Ovary (tissue), 10 donors: ENCODE measurements at places on chromosomes 4 and X. TPM values are rescaled to one million over a fixed set of nuclear protein-coding genes. Genes with fewer than 3 reads are reported as not detected.

DNA sequence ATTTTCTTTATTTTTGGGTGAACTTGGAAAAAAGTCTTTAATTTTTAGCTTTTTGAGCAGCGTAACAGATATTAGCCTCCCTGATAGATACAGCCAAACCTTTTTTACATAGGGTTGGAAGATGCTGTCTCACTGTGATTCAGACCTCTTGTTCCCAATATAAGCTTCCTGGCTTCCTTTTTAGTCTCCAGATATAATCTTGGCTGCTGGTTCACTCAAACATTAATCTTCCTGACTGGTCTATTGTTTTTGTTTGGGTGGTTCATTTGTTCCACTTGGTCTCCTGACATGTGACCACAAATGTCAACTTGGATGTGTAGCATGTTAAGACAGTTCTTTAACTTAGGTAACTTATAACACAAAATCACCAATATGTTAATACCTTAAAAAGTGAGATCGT is 23.0 kb downstream of the RPA4 start:
- DNase-seq, result no peak

DNA sequence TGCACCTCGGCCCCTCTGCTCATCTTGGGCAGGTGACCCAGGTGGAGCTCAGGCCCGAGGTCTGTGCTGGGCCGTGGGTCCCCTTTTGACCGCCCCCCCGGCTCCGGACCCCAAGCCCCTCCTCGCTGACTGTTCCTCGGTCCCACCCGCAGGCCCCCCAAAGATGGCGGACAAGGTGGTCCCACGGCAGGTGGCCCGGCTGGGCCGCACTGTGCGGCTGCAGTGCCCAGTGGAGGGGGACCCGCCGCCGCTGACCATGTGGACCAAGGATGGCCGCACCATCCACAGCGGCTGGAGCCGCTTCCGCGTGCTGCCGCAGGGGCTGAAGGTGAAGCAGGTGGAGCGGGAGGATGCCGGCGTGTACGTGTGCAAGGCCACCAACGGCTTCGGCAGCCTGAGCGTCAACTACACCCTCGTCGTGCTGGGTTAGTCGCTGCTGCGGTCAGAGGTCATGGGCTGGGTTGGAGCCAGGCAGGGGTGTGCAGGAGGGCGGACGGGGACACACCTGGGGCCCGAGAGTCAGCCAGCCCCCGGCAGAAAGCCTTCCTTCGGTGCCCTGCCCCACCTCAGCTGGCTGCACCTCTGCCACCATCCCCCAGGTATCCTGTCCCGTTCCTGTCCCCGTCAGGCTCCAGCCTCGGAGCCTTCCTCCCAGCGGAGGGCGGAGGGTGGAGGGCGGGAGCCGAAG is 10.8 kb downstream of the FGFRL1 start:
- DNase-seq, result no peak

DNA sequence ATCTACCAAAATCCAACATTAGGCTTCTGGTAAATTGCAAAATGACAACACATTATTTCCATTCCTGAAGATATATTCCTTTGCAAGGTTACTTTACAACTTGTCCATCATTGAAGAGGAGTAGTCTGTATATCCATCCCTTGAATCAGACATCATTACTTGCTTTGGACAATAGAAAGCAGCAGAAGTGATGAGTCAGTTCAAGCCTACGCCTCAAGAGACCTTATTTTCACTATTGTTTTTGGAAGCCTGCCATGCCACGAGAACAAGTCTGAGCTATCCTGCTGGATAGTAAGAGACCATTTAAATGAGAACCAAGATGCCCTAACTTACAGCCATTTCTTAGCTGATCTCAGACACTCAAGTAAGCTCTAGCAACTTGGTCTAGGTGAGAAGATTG is 246.0 kb upstream of the HHIP start:
- no peak for DNase-seq

- no peak for DNase-seq
Observed at GRCh38 chrX:149039057-149039456, 466.0 kb downstream of the IDS start.

DNA sequence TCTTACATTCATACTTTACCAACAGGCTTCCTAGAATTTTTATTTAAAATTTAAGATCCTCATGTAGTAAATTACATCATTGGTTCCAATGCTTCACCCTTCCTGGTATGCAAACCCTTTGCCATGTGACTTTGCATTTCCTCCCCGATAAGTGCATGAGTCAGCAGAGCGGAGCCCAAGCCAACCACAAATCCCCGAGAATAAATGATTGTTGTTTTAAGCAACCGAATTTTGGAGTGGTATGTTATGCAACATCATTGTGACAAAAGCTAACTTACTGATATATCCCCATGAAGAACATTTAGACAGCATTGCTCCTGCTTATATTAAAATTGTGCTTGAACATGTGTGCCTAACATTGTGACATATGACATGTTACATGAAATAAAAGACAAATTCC is 199.4 kb upstream of the DDX53 start:
- DNase-seq, result no peak

ZNF711 gene
- 6.7 TPM for total RNA-seq

VCX3B gene
- not detected for total RNA-seq

PPEF2 gene
- total RNA-seq, result not detected

MAOB gene
- 132 TPM for total RNA-seq

NLGN3 gene
- total RNA-seq, result 7.0 TPM

DNA sequence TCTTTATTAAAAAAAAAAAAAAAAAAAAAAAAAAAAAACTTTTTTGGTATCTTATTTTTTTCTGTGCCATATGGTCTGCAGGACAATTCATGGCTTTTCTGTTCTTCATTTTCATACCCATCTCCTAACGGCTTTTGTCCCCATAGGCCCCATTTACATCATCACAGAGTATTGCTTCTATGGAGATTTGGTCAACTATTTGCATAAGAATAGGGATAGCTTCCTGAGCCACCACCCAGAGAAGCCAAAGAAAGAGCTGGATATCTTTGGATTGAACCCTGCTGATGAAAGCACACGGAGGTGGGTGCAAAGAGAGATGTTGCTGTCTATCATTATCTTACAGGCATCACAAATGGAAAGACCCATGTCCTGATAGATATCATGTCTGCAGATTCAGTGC is 49.1 kb downstream of the PDGFRA start:
- no peak for DNase-seq

NAP1L3 gene
- 5.6 TPM for total RNA-seq

GRCh38 chr4:41039317-41039716 is 175.0 kb downstream of the APBB2 start:
- no peak for DNase-seq

DNA sequence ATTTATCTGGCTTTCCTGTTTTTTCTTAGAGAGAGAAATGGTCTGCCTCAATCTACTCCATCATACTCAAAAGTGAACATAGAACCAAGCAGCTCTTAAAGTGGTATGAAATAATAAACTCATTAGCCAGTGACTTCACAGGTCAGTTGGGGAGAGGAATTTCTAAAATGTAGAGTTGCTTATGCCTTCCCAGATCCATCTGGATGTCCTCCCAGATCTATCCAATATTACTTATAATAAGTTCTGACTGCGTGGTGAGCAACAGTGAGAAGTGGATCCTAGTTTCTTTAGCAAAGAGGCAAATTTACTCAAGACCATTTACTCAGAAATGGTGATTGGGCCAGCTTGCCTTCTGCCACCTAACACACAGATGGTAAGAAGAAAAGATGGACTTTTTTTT is 748.0 kb downstream of the PCDH18 start:
- no peak for DNase-seq

CCNA2 gene
- total RNA-seq, result 0.65 TPM

DNA sequence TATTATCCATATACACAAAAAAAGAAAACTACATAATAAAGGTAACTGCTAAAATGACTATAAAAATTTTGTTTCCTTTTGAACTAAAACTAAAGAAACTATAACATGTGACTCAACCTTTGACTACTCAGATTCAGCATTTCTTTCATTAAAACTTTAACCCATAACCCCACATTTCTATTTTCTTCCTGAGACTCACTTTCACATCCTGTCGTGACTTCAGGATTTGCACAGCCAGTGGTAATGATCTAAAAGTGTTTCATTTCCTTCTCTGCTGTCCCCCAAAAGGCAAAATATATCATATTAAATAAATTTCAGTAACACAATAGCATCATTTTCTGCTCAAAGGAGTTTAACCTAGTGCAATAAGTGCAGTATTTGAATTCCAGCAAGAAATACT is 1022.4 kb upstream of the DIAPH2 start:
- DNase-seq, result no peak

DNA sequence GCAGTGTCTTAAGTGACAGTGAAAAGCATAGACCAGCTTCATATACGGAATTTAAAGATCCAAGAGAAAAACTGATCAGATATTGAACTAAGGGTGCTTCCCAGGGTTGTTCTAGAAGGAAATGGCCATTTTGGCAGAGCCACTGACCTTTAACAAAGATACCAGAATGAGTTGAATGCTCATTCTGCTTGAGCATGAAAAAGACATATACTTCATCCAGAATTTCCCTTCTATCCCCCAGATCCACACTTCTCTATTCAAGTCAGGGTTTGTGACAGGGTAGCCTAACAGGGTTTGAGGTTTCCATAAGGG is 45.6 kb upstream of the FAM9C start:
- DNase-seq, result no peak

GRCh38 chr4:15242021-15242420 is 185.8 kb upstream of the C1QTNF7 start:
- DNase-seq, result no peak

- no peak for DNase-seq
Observed at GRCh38 chrX:38796946-38797345, 4.3 kb upstream of the MID1IP1 start.

ARFIP1 gene
- 35.2 TPM for total RNA-seq

GUCY2F gene
- total RNA-seq, result not detected

SSX3 gene
- total RNA-seq, result not detected

DNA sequence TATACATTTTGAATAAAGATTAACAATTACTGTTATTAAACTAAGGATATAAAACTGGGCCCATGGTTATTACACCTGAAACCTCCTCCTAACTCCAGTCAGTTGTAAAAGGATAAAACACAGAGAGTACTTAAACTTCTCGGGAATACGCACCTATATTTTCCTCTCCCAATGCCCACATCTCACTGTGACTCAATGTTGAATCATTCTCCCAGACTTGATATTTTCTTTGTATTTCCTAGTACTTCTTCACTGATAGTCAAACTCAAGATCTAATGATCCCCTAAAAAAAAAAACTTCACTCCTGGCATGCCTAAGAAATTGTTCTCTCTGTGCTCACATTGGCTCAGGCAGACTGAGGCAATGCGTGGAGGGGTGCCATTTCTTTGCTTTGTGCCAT is 212.5 kb upstream of the DKK2 start:
- DNase-seq, result no peak

- no peak for DNase-seq
Observed at GRCh38 chrX:49892542-49892941, 13.3 kb downstream of the USP27X start.

DNA sequence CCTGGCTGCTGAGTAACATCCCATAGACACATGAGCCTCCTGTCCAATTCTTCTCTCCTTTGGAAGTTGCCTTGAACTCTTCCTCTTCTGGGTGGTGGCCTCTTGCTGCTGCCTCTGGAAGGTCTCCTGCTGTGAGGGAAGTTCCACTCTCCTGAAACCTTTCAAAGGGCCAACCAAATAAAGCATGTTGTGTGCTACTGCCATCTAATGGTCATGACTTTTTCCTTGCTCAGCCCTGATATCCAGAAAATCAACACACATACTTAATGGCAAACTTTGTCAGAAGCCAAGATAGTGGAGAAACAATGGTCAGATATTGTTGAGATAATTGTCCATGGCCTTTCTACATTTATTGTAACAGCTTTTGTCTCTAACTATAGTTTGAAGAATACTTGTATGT is 19.1 kb upstream of the ZXDA start:
- no peak for DNase-seq

DNA sequence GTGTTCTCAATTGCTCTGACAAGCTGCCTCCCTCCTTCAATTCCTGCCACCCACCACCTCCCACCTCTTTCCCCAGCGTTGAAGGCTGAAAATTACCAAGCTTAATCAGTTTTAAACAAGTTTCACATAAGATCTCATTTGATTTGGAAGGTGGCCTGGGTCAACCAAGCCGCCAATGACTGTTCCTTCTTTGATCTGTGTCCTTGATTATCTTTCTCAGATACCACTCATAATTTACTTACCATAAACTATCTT is 211.4 kb downstream of the SLIT2 start:
- DNase-seq, result no peak

DNA sequence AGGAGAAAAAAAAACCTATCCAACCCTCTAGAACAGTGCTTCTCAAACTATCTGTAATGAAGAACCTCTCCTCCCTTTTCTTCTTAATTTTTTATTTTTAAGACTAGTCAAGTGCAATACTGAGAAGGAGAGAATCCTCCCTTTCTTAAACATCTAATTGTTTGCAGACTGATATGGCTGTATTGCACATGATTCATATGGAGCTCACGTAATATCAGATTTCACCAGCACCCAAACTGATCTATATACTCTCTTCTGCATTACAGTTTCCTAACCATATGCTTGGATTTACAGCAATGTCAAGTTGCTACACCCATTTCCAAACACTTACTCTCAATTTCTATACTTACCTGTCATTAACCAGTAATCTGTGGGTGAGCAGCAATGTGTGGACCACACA is 9.5 kb downstream of the PRMT9 start:
- DNase-seq, result no peak

TEX13C gene
- not detected for total RNA-seq

OCRL gene
- 54.8 TPM for total RNA-seq

DNA sequence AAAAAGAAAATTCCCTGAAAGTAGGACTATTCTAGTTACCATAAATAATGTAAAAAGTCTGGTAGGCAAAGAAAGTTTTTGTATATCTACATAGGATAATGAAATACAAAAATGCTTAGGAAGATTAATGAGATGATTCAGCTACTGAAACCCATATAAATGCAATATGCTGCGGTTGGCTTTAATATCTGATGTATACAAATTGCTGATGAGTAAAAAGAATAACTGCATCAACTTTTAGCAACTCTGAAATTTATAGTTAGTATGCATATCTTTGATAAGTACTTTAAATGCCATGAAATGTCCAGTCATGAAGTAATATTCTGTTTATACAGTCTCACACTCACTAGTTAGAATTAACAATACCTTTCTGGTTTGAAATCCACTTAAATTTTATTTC is 404.8 kb downstream of the TLL1 start:
- no peak for DNase-seq

DNA sequence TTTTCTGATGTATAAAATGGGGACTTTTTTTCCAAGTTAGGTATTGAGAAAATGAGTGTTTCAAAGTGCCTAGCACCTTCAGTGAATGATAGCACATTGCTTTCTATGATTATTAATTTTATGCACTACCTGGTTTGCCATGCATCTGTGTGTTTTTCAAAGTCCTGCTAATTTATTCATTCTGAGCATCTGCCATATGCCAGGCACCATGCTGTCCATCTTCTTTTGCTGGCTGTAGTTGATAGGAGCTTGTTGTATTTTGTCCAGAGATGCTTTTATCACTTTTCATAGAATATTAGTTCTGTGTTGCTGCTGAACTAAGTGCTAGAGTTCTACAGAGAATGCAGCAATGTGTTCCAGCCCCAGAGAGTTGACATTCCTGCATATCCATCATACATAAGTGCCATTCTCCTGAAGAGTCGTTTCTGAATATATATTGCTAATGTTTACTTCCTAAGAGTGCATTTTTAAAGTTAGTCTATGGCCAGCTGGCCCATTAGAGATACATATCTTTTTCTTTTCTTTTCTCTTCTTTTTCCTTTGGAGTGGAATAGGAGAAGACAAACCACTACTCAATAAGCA is 49.0 kb upstream of the CLNK start:
- no peak for DNase-seq
